ENCODE measurements at places on chromosomes 2 and 18. TPM values are rescaled to one million over a fixed set of nuclear protein-coding genes. Genes with fewer than 3 reads are reported as not detected.

Gene WDSUB1
- 10.3 TPM for total RNA-seq

Gene TMEM150A
- 16.4 TPM for total RNA-seq

Gene REG3G
- not detected for total RNA-seq

Gene STEAP3
- 25.6 TPM for total RNA-seq
